Neural crest cell (in vitro differentiated cells): ENCODE measurements at places on chromosomes 16 and 17. TPM values are rescaled to one million over a fixed set of nuclear protein-coding genes. Genes with fewer than 3 reads are reported as not detected.

GRCh38 chr16:11688520-11688886 is 20.2 kb downstream of the SNN start:
- DNase-seq = no peak

GRCh38 chr17:2978991-2979390 is 84.4 kb downstream of the OR1D5 start:
- no peak for DNase-seq

- no peak for DNase-seq
These were observed 54.3 kb downstream of the NEUROD2 start for GRCh38 chr17:39553341-39553945.

DNA sequence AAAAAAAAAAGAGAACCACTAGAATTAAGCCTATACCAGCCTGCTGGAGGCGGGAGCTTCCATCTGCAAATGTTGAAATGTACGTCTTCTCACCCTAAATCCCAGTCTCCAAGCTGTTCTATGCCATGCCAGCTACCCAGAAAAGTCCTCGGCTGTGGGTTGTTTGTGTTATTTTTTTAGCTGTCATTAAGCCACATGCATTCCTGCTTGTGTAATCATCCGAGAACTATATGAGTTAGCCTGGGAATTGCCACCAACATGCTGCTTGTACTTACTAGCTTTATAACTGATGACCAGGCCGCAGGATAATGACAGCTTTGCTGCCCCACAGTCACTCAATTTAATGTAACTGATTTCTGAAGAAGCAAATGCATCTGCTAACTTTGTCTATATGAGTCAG is 313.9 kb upstream of the SALL1 start:
- DNase-seq = no peak

DNA sequence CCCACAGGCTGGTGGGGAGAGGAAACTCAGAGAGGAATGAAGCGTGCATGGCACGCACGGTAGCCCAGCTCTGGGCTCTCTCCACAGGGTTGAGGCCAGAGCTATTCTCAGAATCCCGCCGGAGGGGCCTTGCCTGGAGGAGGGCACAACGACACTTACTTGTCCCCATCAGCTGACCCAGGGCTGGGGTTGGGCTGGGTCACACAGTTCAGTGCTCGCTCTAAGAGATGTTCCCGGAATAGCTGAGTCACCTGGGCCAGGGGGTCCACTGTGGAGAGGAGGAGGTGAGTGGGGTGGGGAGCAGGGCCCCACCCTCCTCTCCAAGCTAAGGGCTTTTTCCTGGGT is 21.8 kb downstream of the SREBF1 start:
- no peak for DNase-seq

TBC1D3H gene
- not detected in 2 replicates for total RNA-seq

DNA sequence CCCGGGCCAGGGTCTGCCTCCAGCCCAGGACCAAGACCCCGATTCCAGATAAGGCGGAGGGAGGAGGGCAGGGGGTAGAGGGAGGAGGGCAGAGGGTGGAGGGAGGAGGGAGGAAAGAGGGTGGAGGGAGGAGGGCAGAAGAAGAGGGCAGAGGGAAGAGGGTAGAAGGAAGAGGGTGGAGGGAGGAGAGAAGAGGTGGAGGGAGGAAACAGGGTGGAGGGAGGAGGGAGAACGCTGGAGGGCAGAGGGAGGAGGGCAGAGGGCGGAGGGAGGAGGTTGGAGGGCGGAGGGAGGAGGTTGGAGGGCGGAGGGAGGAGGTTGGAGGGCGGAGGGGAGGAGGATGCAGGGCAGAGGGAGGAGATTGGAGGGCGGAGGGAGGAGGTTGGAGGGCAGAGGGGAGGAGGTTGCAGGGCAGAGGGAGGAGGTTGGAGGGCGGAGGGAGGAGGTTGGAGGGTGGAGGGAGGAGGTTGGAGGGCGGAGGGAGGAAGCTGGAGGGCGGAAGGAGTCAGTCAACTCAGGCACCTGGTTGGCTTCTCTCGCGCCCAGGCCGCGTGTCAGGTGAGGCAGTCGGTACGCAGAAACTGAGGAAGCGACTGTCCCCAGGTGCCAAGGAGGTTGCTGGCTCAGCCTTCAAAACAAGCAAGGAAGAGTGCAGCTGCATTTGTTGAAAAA is 65.2 kb downstream of the KLHDC4 start:
- no peak for DNase-seq

- no peak for DNase-seq
These were observed 130.2 kb downstream of the CPPED1 start for GRCh38 chr16:12673466-12673865.

DNA sequence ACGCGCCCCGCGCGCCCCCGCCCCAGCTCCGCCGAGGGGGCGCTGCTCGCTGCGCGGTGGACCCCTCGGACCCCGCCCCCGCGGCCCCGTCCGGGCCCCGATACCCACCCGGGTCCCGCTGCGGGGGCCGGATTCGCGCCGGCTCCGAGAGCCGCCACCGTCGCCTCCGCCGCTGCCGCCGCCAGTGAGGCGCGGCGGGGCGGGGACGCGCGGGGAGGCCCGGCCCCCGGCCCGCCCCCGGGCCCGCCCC is at the start of gene TBC1D16:
Gene TBC1D16, minus strand, starts transcription at position 186 of the 250 bp plus-strand sequence. CDS start 22,325 bp downstream, outside the sequence.
- no peak for DNase-seq

DNA sequence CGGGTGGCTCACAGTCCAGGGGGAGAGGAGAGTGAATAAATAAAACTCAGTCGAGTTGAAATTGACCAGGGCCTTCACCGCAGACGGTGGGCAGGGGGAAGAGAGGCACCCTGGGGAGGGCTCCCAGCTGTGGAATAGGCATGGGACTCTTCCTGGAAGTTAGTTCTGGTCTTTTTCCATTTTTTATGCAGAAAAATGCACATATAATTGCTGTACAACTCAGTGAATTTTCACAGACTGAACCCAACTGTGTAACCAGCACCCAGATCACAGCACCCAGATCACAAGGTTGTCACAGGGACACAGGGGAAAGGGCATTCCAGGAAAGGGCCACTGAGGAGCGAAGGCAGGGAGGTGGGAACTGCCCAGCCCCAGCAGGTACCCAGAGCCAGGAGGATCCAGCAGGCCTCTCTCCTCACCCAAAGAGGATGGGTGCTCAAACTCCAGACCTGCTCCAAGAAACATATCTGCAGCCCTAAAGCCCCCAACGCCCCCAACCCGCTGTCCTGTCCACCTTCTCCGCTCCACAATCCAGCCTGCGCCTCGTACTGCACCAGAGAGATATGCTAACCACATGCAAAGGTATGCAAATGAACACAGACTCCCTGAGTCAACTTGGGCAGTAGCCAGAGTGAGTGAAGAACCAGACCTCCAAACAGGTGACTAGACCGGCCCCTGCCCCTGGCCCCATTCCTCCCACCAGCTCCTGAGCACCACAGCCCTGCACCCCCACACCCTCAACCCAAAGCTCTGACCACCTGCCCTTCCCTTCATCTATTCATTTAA is 29.1 kb upstream of the EIF1 start:
- no peak for DNase-seq

XAF1 gene
- not detected in 2 replicates for total RNA-seq

GRCh38 chr16:13298666-13299065 is 397.3 kb downstream of the SHISA9 start:
- DNase-seq = no peak

ZDHHC1 gene
- 9.5 and 10.2 TPM in 2 replicates for total RNA-seq

FA2H gene
- total RNA-seq = not detected in 2 replicates

GRCh38 chr17:36129616-36130015 is 26.0 kb downstream of the CCL4 start:
- DNase-seq = no peak

GRCh38 chr17:4394208-4395110 is 28.0 kb upstream of the UBE2G1 start:
- no peak for DNase-seq

GRCh38 chr17:62649570-62649969 is 22.1 kb downstream of the MRC2 start:
- DNase-seq = no peak

RRAD gene
- 0.20 and 0.54 TPM in 2 replicates for total RNA-seq

GRCh38 chr17:48426019-48426665 is 3.9 kb downstream of the SKAP1 start:
- no peak for DNase-seq

SLC12A3 gene
- total RNA-seq = not detected in 2 replicates

SULT1A4 gene
- 3.0 and 4.3 TPM in 2 replicates for total RNA-seq

DNA sequence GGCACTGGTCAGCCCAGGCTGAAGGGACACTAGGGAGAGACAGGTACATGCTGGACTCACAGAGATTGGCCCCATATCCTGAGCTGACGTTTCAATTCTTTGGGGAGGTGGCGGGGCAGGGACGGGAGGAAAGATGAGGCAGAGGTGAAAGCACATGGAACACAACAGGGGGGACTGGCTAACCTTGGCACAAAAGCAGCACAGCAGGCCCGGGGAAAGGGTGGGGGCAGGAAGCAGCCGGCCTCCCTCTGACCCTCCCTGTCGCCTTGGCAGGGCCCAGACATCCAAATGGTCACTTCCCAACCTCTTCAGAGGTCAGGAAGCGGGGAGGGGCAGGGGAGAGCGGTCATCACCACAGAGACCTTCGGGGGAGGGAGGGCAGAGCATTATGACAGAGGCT is 6.6 kb downstream of the VAT1 start:
- no peak for DNase-seq

DNA sequence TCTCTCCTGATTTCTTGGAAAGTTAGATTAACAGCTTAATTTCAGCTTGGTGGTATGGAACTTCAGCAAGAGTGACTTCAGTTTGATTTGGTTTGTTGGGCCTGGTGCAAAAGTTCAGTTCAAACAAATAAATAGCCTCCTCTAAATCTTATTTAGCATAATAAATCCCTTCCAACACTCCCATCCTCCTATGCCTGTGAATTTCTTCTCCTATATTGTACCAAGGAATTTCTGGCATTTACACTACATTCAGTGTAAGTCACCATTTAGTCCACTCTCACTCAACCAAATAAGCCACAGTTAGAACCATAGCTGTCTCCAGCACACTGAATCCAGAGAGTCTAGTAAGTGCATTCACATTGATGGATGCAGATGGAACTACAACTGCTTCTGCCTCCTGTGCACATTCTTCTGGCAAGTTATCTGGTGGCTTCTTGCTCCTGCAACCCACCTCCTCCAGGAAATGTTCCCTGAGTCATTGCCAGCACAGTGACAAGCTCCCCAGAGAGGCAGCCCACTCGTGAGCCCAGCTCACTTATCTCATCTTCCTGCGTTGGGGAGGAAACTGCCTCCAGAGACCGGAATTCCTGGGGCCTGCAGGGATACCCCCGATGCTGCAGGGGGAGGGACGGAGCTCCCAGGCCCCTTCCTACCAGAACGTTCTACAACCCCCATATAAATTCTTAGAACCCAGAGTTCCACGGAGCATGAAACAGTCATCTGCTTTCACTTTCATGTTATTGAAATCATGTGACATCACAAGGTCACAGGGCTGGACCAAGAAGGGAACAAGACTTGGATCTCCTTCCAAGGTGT is 318.3 kb downstream of the PHKB start:
- no peak for DNase-seq

BAIAP3 gene
- 3.4 and 4.0 TPM in 2 replicates for total RNA-seq

DNA sequence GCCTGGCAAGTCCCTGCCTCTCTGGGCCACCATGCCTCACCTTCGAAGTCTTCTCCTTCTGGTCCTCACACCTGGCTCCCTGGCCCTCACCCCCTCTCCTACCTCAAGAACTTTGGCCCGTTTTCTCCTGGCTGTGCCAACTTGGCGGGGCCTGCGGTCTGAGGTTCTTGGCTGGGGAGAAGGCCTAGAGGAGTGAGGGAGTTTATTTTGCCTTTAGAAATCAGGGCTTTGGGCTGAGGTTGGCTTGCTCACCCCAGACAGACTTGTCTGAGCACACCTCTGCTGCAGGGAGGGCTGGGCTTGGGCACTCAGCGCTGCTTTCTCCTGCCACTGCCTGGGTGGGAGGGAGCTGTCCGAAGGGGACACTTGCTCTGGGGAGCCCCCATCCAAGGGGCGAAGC is 23.3 kb upstream of the TAC4 start:
- no peak for DNase-seq

NPIPB8 gene
- total RNA-seq = not detected in 2 replicates

DNA sequence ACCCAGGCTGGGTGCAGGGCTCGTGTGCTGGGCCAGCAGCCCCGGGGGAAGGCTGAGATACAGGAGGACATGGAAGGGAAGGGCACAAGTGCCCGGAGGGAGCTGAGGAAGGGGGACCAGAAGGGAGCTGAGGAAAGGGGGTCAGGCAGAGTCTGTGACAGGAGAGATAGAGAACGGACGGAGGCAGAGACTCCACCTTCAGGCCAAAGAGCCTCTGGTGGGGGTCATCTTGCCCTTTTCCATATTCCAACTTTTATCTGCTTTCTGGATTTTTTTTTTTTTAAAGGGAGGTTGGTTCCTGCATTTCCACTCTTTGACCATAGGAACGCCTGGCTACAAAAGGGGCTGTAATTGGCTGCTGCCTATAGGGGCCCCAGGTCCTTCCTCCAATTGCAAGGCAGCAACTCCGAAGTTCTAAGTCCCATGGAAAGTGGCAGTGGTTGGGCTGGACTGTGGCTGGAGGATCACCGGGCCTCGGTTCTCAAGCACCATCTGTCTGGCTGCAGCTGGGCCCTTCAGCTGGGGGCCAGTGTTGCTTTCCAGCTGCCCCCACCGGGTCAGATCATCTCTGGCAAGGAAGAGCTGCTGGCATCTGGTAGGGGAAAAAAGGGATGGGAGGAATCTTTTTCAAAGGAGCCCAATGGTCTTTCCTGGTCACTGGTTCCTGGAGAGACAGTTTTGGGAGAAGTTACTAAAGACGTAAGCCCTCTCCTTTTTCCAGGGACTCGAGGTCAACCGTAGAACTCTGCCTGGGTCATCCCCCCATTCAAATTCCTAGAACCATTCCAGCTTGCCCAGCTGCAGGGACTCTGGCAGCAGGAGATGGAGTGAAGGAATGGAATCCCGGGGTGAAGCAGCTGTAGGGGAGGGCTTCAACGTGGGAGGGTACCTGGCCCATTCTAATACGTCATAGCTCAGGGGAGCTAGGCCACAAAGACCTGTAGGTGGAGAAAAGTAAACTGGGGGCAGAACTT is 13.1 kb upstream of the MRPS23 start:
- no peak for DNase-seq

DNA sequence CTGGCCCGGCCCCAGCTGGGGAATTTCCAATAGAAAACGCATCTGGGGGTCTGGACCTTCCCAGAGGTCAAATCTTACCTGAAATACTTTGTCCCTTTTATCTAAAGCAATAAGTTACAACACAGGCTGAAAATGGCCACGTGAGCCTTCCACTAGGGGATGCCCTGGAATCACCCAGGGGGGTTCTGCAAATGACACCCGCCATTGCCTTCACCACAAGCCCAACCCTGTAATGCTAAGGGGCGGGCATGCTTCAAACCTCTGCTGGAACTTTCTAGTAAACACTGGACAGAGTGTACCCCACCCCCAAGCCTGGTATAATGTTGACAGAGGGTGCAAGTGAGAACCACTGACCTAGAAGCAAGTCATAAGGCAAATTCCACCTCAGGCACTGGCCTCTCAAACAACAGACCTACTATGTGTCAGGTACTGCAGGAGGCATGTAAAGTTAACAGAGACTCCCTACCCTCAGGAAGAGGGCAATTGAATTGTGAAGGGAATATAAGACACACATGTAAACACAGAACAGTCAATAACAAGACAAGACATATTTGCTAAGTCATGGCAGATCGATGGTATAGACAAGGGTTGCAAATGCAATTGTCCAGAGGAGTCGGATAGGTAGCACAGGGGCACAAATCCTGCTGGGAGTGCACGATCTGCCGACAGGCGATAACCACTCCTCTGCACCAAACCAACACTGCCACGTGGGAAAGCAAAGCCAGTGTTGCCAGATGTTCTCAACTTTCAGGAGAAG is 59.0 kb downstream of the ARHGAP17 start:
- no peak for DNase-seq
